T-helper 1 cell (primary cell): ENCODE measurements at places on chromosomes 4 and X.

- DNase-seq, result no peak
Measured at GRCh38 chr4:8648296-8648695, 55.7 kb downstream of the CPZ start.

GRCh38 chr4:7691982-7692381 is 247.7 kb downstream of the AFAP1 start:
- DNase-seq, result no peak

DNA sequence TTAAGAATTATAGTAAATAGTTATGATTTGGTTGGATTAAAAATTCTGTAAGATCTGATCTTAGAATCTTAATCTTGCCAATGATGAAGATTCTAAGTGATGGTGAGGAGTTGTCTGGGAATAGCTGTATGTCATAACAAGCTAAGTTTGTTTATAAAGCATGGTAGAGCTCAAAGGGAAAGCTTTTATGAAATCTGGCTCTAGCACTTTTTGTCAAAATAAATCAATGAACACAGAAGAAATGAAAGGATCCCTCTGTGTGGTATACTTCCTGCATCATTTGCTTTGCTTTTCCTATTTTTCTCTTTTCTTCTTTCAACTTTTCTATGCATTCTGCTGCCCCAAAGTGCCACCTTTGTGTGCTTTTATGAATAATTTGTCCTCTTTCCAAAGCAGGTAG is 193.5 kb upstream of the FAT1 start:
- no peak for DNase-seq

DNA sequence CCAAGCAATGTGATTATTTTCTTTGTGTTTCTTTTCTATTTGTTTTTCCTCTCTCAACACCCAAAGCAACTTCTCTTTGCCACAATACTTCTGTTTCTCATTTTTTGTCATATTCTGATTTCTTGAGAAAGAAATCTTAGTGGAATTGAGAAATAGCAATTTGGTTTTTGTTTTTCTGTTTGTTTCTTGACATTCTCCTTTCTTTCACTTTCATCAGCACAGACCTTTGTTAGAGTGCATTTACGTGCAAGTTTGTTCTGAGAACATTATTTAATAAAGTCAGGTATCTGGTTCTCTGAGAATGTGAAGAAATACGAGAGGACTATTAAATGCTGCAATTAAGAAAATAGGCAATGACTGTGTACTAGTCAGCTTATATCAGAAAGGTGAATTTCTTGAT is 608.1 kb upstream of the AADAT start:
- DNase-seq, result no peak

- DNase-seq, result no peak
Measured at GRCh38 chrX:96004386-96004785, 680.3 kb upstream of the DIAPH2 start.
